GM10248 (cell line): ENCODE measurements at places on chromosomes 16 and 17.
A peak's percentile ranks its signal among the peaks of the same experiment; 100 is the strongest.

DNA sequence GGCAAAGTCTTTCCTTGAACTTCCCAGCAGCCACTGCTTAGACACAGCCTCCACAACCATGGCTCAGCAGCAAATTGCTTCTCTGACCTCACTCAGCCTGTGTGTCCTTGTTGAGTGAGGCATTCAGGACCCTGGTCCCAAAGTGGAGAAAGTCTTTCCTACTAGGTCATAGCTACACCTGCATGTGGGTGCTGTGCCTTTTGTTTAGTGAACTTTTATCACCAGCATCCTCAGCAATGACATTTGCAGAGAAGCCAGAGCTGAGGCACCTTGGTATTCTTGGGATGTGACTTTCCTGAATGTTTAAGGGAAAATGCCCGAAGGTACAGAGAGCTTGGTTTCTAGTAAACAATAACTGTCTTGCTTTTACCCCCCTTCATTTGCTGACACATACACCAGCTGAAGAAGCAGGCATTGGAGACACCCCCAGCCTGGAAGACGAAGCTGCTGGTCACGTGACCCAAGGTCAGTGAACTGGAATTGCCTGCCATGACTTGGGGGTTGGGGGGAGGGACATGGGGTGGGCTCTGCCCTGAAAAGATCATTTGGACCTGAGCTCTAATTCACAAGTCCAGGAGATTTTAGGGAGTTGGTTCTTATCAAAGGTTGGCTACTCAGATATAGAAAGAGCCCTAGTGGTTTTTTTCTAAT lies 20.9 kb upstream of the STH start:
- no peak for DNase-seq

GRCh38 chr17:75622076-75622475 lies 11.2 kb upstream of the SMIM5 start:
- no peak for DNase-seq

DNA sequence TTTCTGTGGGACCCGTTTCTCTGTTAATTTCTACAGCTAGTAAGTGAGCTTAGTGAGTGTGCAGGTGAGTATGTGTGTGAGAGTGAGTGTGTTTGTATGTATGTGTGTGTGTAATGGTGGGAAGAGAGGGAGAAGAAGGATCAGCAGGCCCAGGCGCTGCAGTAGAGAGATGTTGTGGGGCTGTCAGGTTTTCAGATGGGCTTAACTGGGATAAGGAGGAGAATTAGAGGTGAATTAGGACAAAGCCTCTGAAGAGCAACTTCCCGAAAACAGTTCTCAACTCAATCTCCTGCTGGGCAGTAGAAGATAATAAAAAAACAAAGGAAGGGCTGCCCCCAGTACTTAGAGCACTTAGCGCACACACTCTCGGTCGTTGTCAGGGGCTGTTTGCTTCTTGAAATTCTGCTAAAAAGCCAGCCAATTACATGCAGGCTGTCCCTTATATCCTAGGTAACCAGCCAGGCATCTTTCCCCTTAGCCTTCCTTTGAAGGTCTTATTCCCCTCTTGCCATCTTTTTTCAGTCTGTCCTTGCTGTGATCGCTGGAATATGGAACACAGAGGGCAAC lies 63.4 kb downstream of the CLEC16A start:
- DNase-seq = no peak

- no peak for DNase-seq
Measured at GRCh38 chr17:69462882-69463281, 48.4 kb downstream of the MAP2K6 start.

GRCh38 chr16:50747207-50747956 lies 5.5 kb downstream of the CYLD start:
- peak; percentile 40 for DNase-seq

DNA sequence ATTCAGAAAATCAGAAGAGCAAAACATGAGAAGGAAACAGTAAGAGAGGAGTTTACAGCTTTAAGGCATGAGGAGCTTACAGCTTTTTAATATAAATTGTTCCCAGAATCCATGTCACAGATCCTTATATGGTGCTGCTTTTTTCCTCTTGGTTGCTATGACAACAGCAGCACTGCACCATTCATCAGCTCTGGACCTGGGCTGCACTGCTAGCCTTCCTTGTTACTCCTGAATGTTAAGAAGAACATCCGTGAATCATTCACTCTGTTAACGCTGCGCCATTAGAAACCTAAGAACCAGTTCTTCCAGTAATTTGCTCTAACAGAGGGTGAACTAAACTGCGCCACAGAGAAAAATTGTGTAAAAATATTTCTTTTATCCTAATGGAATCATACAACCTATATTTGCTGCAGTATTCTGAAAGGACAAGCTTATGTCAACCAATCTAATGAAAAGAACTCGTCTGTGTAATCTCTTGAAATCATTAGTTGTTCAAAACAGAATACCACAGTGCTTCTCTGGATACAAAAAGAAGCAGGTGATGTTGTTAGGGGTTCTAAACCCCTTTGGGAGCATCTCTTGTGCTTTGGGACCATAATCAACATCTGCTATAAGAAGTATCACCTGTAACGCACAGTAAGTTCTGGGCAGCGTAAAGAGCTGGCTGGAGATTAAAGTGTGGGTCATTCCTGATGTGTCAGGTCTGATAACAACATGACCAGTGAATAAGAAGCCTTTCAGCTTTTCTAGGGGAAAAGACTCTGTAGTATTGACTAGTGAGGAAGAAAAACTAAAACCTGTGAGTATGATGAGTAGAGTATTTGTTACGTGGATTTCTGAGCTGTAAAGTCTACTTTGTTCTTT lies 151.2 kb downstream of the TANC2 start:
- DNase-seq = no peak

GRCh38 chr17:76151896-76152454 lies 10.9 kb upstream of the FOXJ1 start:
- no peak for DNase-seq

DNA sequence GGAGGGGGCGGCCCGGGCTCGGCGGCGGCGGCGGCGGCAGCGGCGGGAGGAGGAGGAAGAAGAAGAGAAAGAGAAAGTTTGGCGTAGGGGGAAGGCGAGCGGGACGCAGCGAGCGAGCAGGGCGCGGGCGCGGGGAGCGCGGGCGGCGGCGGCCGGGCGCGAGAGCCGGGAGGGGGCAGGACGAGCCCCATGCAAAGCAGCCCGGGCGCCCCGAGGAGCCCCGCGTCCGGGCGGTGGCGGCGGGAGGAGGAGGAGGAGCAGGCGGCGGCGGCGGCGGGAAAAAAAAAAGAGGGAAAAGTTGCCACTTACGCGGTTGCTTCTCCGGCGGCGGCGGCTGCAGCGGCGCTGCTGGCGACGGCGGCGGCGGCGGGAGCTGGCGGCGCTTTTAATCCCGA lies 10.3 kb upstream of the ZFHX3 start:
- peak; percentile 79 for DNase-seq

DNA sequence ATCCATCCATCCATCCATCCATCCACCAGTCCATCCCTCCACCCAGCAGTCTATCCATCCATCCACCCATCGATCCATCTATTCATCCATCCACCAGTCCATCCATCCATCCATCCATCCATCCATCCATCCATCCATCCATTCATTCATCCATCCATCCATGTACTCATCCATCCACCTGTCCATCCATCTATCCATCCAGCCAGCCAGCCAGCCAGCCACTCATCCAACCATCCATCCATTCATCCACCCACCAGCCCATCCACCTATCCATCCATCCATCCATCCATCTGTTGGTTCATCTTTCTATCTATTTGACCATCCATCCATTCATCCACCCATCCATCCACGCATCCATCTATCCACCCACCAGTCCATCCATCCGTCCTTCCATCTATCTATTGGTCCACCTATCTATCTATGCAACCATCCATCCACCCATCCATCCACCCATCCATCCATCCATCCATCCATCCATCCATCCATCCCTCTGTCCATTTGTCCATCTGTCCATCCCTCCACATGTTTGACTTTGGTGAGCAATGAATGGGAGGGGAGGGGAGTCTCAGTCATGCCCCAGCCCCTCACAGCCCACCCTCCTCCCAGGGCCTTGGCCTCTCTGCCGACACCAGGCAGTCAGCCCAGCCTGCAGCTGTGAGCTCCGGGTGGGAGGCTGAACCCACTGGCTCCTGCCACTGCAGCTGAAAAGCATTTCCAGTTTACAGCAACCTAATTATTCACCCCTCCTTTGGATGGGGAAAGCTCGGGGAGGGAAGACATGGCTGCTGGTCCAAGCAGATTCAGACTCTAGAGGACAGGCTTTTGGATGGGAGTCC lies 38.1 kb upstream of the SSTR5 start:
- DNase-seq = no peak

- no peak for DNase-seq
Measured at GRCh38 chr17:39618246-39618913, 8.4 kb upstream of the PPP1R1B start.

- no peak for DNase-seq
Measured at GRCh38 chr17:81049372-81049911, 14.5 kb downstream of the BAIAP2 start.

GRCh38 chr17:63960006-63960405 lies 12.7 kb downstream of the SCN4A start:
- no peak for DNase-seq

- DNase-seq = no peak
Measured at GRCh38 chr17:2906901-2907300, 110.7 kb downstream of the RAP1GAP2 start.

DNA sequence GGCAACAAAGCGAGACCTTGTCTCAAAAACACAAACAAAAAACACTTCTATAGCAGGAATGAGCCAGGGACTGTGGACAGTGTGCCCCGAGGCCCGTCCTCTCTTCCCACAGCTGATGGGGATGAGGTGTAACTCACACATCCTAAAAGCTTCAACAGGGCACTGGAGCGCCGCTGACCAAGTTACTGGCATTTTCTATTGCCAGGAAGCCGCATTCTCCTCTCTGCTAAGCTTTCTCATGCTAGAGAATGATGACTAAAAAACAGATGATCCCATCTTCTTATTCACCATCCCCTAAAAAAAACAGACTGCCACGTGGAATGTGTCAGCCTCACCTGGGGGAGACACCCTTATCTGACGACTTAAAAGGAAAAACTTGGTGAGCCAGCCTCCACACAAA lies 16.3 kb downstream of the CARHSP1 start:
- DNase-seq = no peak

GRCh38 chr17:40720899-40721298 lies 17.3 kb upstream of the KRT24 start:
- no peak for DNase-seq

- DNase-seq = no peak
Measured at GRCh38 chr17:72687886-72688285, 404.6 kb downstream of the SLC39A11 start.

- no peak for DNase-seq
Measured at GRCh38 chr17:30599428-30600059, 122.3 kb downstream of the GOSR1 start.

GRCh38 chr17:50949128-50949988 lies 83.2 kb upstream of the TOB1 start:
- DNase-seq = no peak
